ENCODE measurements at places on chromosomes 6 and 20.

DNA sequence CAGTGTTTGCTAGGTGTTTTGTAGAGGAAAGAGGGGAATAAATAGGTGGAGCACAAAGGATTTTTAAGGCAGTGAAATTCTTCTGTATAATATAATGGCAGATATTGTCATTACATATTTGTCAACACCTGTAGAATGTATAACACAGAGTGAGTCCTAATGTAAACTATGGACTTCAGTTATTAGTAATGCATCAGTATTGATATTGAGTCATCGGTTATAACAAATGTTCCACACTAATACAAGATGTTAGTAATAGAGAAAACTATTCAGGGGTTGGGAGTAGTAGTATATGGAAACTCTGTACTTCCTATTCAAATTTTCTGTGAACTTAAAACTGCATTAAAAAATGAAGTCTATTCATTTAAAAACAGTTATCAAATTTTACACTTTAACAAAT is 299.2 kb downstream of the UBE3D start:
- DNase-seq: no peak

DNA sequence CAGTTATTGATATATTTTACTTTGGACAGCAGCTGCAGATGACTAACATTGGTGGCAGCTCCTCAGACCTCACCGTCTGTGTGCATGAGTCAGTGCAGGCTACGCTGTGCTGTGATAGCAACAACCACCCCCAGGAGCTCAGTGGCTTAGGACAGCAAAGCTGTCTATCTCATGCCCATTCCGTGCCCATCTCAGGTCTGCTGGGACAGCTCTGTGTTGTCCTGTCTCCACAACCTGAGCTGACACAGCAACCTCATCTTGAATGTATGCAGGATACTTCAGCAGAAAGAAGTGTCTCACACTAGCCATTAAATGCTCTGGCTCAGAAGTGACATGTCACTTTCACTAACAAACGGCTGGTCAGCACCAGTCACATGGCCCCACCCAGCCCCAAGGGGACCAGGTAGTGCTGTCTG is 47.7 kb downstream of the BANF2 start:
- DNase-seq: no peak

GRCh38 chr6:148892247-148892646 is 145.4 kb downstream of the UST start:
- DNase-seq: no peak

DNA sequence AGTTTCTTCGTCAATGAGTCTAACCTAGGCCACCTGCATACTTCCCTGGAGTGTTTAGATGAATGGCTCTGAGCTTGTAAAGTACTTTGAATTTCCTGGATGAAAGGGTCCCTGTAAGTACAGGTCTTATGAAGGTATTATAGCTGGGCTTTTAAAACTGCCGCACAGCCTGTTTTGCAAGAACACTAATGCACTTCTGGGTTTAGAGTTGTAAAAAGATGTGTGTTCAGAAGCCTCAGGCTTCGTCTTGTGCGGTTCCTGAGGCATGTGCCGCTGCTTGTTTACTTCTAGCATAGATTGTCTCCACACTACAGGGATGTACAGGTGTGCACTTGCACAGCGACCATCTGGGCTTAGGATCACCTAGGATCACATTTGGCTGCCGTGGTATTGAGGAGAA is 324.5 kb downstream of the SOX4 start:
- DNase-seq: no peak

GRCh38 chr6:7960141-7960540 is 49.6 kb upstream of the TXNDC5 start:
- no peak for DNase-seq

GRCh38 chr6:38459291-38459690 is 180.4 kb downstream of the BTBD9 start:
- DNase-seq: no peak

Data from COLO829 (cell line).